ENCODE measurements at places on chromosomes 11 and 22.

DNA sequence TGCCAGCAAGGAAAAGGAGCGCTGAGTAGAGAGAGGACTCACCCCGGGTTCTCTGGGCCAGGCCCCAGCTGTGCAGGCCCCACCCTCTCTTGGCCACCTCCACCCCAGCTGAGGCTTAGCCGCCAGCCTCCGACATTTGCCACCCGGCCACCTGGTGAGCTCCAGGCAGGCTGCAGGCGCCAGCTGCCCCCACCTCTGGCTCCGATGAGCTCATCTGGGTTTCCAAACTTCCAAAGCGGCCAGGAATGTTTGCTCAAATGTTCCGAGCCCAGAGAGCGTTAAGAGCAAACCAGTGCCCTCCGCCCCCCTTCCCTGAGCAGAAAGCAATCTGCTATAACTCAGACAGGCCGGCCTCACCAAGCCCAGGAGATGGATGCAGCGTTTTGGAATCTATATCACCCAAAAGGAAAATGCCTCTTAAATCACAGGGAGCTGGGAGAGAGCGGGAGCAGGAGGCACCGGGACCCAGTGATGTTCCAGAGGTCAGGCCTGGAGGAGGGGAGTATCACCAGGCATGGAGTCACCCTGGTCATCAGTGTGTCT is 9.1 kb upstream of the MN1 start:
- peak; percentile 63 for DNase-seq

DNA sequence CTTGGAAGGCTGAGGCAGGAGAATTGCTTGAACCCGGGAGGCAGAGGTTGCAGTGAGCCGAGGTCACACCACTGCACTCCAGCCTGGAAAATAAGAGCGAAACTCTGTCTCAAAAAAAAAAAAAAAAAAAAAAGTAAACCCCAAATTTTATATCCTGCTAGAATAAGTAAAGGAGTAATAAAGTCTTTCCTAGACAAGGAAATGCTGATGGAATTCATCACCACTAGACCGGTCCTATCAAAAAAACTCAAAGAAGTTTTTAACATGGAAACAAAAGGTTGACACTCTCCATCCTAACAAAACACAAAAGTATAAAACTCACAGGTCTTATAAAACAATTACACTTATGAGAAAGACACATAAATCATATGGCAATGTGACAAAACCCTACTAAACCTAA is 213.9 kb downstream of the SBF2 start:
- no peak for DNase-seq

DNA sequence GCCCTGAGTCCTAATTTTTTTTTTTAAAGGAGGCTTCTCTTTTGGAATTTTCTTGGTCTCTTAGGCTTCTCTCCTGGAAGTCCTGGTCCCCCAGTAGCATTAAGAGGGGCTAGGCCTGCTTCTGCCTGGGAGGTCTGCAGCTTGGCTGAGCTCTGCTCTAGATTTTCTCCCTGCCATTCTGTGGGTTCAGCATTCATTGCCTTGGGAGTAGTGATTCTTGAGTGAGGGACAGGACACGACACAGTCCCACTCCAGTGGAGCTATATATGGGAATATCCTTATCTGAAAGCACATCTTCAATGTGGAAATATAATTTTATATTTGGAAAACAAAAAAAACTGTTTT is 3.7 kb downstream of the IGSF22 start:
- DNase-seq = no peak

- DNase-seq = no peak
Measured at GRCh38 chr22:43392385-43392989, 19.3 kb upstream of the MPPED1 start.

DNA sequence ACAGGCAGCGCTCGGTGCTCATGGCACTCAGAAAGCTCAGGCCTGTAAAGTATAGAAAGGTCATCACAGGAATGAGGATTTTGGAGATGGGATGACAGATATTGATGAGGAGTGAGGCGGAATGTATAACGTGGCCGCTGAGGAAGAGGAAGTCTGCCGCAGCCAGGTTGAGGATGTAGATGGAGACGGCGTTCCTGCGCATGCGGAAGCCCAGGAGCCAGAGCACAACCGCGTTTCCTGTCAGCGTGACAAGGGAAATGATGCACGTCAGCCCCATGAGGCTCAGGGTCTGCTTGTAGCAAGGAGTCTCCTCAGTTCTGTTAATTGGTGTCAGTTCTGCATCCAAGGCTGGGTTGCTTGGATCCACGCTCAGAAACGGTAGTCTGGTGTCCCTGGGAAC is 33.1 kb upstream of the MRGPRX1 start:
- no peak for DNase-seq

GRCh38 chr11:115338476-115338875 is 165.7 kb downstream of the CADM1 start:
- DNase-seq = no peak

DNA sequence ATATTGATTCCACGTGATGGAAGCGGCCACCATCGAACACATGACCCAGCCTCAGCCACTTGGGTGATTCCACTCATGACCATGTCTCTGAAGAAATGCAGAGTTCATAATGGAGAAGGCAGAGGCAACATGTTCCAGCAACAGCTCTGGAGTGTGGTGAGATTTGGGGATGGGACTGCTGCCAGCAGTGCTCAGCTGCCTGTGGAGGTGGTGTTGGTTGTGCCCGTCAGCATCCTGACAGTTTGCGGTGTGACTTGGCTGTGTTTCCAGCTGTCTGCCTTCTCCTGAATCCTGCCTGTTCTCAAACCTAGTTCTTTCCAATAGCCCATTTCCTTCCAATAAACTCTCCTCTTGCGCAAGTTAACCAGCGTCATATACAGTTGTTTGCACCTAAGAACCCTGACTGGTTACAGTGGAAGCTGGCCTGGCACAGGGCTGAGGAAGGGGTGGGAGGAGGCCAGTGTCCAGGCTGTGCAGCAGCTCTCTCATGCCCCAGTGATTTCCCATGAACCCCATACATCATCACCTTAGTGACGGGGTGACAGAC is 22.0 kb upstream of the OR8B8 start:
- DNase-seq = no peak

DNA sequence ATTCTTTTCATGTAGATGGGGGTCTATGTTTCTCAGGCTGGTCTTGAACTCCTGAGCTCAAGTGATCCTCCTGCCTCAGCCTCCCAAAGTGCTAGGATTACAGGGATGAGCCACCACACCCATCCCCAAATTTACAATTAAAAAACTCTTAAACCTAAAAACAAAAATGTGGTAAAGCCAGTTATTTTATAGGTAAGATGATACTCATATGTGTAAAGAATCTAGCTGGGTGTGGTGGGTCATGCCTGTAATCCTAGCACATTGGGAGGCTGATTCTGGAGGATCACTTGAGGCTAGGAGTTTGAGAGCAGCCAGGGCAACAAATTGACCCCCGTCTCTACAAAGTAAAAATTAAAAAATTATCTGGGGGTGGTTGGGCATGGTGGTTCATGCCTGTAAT is 4.0 kb upstream of the RBM14 start:
- DNase-seq = no peak

DNA sequence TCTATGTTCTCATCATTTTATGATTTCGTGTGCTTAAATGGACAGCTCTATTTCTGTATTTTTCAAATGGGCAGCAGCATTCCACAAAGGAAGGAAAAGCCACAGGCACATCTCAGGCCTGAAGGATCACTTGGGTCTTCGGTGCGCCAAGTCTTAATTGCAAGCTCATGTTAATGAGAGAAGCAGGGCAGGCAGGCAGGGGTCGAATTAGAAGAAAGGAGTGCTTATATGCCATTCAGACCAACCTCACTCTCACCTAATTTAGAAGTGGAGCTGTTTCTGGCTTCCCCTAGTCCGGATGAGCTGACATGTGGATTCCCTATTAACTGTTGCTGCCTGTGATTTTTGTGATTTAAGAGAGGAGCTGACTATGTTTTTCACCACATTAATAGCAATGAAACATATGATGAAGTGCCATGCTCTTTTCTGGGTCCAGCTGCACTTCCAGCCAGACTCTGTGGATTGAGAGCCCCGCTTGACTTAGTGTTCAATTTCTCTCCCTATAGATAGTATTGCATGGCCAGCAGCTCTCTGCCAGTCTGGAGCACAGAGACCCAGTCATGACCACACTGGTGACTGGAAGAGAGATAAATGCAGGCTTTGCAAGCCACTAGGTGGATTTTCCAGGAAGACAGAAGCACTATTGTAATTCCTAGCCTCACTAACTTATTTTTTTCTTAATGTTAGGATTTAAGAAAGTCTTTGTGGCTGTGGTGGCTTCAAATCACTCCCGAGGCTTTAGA is 373.9 kb upstream of the FAT3 start:
- no peak for DNase-seq

- DNase-seq = no peak
Measured at GRCh38 chr11:64447831-64448598, 89.1 kb downstream of the RPS6KA4 start.

- no peak for DNase-seq
Measured at GRCh38 chr11:134905517-134905916, 493.5 kb upstream of the B3GAT1 start.

- no peak for DNase-seq
Measured at GRCh38 chr11:3712274-3712673, 41.1 kb upstream of the CHRNA10 start.

GRCh38 chr22:47626428-47627390 is 864.3 kb downstream of the TBC1D22A start:
- no peak for DNase-seq

- DNase-seq = no peak
Measured at GRCh38 chr11:63761188-63761587, 7.4 kb downstream of the ZFTA start.

- peak; percentile 96 for DNase-seq
Measured at GRCh38 chr22:37676736-37677492, 1.5 kb downstream of the LGALS1 start.

GRCh38 chr11:96299155-96299888 is 43.7 kb downstream of the MAML2 start:
- no peak for DNase-seq

GRCh38 chr11:116467823-116468222 is 305.0 kb downstream of the BUD13 start:
- no peak for DNase-seq

DNA sequence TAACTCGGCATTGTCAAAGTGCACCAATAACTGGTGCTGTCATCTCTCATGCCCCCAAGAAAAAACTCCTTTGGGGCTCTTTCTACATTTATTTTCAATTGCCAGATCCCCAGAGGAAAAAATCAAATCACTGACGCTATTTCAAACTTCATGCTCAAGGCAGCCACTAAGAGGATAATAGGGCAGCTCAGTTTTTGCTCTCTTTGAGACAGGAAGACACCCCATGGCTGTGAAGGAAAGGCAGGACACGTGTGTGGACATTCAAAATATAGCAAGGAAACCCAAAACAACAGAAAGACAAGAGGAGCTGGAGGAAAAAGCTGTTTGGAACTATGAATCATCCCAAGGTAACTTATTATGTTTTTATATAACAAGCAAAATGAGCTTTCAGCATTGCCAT is 83.7 kb downstream of the SERGEF start:
- DNase-seq = no peak

DNA sequence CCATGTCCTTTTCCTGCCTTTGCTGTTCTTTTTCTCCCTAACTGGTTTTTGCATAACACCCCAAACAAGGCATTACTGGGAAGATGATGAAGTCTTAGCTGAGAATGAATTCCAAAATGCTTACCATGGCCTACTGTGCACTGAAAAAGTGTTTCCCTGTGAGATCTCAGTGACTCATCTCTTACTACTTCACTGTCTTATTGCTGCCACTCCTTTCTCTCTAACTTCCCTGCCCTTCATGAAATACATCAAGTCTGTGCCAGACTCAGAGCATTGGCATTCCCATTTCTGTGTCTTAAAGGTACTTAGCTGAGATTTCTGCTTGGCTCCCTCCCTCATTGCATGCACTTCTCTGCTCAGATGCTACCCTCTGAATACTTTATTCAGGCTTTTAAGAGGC is 49.1 kb upstream of the MUC15 start:
- peak; percentile 75 for DNase-seq

GRCh38 chr11:10285148-10285802 is 8.7 kb downstream of the SBF2 start:
- no peak for DNase-seq

- DNase-seq = no peak
Measured at GRCh38 chr11:71326328-71326940, 74.1 kb upstream of the SHANK2 start.

- no peak for DNase-seq
Measured at GRCh38 chr11:35815556-35816315, 128.1 kb upstream of the LDLRAD3 start.

DNA sequence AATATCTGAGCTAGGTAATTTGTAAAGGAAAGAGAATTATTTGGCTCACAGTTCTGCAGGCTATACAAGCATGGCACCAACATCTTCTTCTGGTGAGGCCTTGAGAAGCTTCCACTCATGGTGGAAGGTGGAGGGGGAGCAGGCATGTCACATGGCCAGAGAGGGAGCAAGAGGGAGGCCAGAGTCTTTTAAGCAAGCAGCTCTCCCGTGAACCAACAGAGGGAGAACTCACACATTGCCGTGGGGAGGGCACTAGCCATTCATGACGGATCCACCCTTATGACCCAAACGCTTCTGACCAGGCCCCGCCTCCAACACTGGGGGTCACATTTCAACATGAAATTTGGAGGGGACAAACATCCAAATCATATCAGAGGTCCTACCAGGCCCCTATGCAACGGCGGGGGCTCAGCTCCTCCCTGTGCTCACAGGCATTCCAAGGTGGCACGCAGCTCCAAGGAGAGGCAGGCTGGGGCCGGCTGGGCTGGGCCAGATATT is 4.6 kb downstream of the C11orf96 start:
- no peak for DNase-seq

- DNase-seq = peak; percentile 11
Measured at GRCh38 chr11:911031-911889, 650 bp upstream of the CHID1 start.

- DNase-seq = no peak
Measured at GRCh38 chr11:95066716-95067038, at the start of gene SRSF8. Gene SRSF8, plus strand, starts transcription at chr11:95066919. Its CDS starts 308 bp downstream, at chr11:95067227.

DNA sequence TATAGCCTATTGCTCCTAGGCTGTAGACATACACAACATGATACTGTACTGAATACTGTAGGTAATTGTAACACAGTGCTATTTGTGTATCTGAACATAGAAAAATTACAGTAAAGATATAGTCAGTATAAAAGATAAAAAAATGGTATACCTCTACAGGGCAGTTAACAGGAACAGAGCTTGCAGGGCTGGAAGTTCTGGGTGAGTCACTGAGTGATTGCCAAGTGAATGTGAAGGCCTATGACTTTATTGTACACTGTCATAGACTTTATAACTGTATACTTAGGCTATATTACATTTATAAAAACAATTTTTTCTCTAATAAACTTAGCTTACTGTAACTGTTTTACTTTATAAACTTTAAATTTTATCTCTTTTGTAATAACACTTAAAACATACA is 332.4 kb upstream of the ARHGAP42 start:
- no peak for DNase-seq

- DNase-seq = no peak
Measured at GRCh38 chr11:122780296-122780949, 57.9 kb upstream of the CRTAM start.

GRCh38 chr22:40818747-40819598 is at the start of gene SLC25A17:
Gene SLC25A17, minus strand, starts transcription at chr22:40819346. Its CDS starts 98 bp downstream, at chr22:40819248.
- DNase-seq = peak; percentile 46

GRCh38 chr22:29187831-29188230 is 17.9 kb upstream of the EMID1 start:
- no peak for DNase-seq

GRCh38 chr11:404551-405264 is 10.1 kb downstream of the SIGIRR start:
- no peak for DNase-seq

Measured in amniotic stem cell (primary cell).